CD4-positive, alpha-beta T cell treated with Interleukin-1 beta for 1 hour (primary cell): ENCODE measurements at places on chromosomes 3 and 15.

GRCh38 chr3:156291272-156292123, 171.1 kb downstream of the KCNAB1 start:
- no peak for DNase-seq

DNA sequence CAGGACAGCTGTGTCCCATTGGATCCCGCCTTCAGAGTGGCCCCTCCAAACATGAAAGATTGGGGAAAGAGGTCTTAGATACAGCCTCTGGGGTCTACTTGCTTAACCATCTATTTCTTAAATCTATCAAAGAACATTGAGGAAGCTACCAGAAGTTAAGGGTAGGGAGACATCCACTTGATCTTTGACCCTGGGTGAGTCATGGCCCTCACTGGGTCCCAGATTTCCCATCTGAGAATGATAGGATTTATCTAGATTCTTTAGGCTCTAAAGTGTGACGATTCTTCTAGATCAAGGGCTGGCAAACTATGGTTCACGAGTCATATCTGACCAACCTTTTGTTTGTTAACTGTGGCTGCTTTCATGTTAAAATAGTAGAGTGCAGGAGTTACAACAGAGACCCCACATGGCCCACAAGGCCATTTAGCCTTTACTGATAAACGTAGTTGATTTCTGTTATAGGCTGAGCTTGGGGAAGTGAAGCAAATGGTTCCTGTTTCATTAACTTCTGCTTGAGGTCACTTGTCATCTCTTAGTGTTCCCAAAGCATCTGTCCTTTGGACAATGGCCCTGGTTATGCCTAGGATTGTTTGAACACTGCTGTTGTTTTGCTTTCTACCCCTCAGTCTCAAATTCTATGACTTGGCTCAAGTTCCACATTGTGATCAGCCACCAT, 8.0 kb downstream of the MUC13 start:
- no peak for DNase-seq

- no peak for DNase-seq
Observed at GRCh38 chr3:174675406-174675805, 183.7 kb upstream of the NAALADL2 start.

- DNase-seq, result no peak
Observed at GRCh38 chr3:23549148-23549910, 256.4 kb upstream of the UBE2E1 start.

GRCh38 chr3:24661175-24661584, 166.5 kb upstream of the THRB start:
- no peak for DNase-seq

DNA sequence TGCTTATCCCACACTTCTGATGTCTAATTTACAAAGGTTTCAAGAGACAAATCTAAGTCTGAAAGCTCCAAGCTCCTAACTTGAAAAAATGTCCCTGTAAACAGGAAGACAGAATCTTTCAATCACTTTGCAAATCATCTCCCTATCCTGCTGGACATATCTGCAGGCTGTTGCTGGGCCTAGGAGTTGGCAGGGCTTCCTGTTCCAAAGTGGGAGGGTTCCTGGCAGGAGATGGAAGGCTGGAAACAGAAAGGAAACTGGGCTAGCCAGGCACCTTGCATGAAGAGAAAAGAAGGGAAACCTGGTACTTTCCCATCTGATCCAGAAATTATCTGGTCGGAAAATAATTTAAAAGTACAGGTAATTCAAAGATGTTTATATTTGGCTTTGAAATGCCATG, 227.3 kb upstream of the IL12A start:
- DNase-seq, result no peak

GRCh38 chr3:22231061-22231460, 480.1 kb upstream of the ZNF385D start:
- DNase-seq, result no peak

DNA sequence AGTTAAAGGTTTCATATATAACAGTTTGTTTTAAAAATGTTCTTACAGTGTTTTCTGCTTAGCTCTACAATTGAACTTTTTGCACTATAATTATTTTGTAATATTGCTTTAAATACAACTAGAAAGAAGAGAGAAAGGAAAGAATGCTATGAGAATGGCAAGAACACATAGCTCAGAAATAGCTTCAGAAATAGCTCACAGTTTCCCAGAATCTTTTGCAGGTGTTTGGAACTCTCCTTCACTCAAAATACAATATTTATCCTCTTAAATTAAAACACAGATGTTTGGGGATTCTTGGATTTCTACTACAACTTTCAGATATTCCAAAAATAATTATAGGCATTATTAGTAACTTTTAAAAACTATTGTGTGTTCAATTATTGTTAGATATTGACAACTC, 658.0 kb upstream of the DPPA4 start:
- no peak for DNase-seq

- no peak for DNase-seq
Observed at GRCh38 chr3:36011791-36012190, 368.5 kb upstream of the STAC start.

GRCh38 chr3:170907637-170908234, 701 bp downstream of the EIF5A2 start:
- no peak for DNase-seq

DNA sequence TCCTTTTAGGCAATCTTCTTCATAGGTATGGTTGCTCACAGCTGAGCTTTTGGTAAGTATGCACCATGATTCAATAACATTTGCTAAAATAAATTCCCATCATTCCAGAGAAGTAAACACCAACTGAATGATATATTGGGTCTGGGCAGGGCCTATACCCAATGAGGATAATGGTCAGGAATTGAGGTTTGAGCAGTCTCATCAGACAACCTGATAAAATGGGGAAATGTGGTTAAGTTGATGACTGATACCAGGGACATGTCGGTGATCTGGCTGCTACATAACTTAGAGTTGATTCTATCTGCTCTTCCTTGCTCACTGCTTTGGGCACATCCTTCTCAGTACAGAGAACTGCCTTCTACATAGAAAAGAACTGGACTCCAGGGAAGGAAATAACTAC, 92.9 kb downstream of the GPR156 start:
- DNase-seq, result no peak

DNA sequence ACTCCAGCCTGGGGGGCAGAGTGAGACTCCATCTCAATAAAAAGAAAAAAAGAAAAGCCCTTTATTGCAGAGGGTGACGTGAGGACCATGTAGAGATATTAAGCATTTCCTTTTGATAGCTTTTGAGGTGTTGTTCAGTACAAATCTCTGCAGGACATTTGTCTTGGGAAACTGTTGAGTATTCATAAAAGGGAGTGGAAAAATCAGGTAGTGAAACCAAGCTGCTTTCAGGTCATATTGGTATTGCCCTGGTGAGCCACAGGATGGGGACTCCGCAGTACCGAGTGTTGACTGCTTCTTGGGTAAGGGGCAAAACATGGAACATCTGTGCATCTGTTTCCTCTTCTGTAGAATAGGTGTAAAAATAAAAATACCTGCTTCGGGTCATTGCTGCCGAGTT, 9.9 kb downstream of the ITPR1 start:
- no peak for DNase-seq

- DNase-seq, result no peak
Observed at GRCh38 chr3:185658504-185658912, 72.4 kb downstream of the SENP2 start.

GRCh38 chr15:88246081-88246480, 10.5 kb downstream of the NTRK3 start:
- no peak for DNase-seq

GRCh38 chr15:84929795-84930603, 45.5 kb downstream of the SLC28A1 start:
- DNase-seq, result no peak

DNA sequence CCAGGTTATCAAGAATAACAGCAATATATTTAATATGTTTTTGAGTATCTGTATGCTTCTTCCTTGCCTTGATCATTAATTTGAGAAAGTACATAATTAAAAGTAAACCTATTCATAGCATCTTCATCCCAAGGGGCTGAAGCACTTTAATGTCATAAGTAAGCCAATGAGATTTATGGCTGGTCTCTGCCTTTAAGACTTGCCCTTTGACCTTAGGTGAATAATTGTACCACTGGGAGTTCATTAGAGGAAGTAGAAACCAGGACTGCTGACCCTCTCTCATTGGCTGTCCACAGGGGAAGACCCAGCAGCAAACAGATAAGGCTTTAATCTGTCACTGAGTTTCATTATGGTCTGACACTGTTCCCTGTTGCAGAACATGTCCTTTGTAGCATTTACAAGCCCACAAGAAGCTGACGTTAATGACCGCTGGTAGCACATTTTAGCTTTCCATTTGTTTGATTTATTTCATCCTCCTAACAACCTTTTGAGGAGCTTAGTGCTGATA, 16.3 kb upstream of the ERC2 start:
- DNase-seq, result no peak

GRCh38 chr3:172938788-172939187, 188.3 kb downstream of the ECT2 start:
- no peak for DNase-seq

DNA sequence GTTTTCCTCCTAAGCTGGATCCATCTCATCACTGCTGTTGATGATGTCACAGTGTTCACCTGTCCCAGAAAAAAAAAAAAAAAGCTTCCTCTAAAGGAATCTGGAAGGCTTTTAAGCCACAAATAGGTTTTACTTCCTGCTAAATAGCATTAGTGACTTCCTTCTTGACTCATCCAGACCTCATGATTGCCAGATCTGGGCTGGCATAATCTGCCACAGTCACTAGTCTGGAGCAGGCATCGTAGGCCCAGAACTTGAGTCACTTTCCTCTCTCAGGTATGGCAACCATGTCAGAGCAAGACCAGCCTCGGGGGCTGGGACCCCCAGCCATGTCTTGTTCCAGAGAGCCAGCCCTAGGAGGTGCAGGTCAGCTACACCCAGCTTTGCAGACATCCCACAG, 266.5 kb upstream of the CADM2 start:
- no peak for DNase-seq

DNA sequence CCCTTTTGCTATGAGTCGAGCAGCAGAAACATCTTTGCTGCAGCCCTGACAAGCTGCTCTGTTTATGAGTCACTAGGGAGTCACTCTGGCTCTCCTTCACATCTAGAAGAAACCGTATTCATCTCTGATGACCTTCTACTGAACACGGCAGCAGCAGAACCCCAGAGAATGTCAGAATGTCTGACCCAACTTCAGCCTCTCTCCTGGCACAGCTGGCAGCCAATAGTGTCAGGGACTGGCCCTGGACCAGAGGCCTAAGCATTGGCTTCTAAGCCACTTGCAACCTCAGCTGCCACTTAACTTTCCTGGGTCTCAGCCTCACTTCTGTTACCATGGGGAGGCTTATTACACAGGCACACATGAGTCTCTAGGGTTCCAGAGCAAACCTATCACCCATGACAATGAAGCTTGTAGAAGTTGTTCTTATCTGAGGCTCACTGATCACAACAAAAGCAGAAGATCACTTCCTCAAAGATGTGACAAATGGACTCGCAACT, 184.1 kb upstream of the TLE3 start:
- no peak for DNase-seq

DNA sequence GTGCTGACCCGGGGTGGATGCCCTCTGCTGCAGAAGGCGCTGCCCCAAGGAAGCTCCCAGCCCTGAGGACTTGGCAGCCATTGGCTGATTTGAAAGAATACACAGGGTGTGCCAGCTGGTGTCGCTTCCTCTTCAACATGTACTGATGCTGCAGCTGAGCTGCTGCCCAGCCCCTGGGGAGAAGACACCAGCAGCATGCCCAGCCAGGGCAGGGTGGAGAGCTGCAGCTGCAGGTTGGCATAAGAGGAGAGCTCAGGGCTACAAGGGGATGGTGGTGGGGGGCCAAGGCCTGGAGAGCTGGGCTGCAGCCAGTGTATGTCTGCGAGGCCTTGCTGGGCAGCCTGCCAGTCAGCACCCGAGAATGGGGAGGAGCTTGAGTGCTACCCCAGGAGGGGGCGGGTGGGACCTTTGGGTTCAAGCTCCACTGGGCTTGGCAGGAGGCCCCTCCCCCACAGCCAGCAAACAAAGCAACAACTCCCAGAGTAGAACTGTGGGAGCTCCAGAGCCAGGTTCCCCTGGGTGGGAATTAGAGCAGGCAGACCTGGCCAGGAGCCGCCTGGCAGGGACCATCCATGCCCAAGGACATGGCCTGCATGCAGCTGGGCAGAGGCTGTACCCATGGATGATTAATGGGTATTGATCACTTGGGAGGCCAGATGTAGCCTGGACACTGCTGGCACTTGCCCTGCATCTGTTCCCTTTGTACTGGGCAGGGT, 9.2 kb upstream of the SEMA4B start:
- peak; percentile 37 for DNase-seq

- DNase-seq, result no peak
Observed at GRCh38 chr3:8665407-8665896, 20.9 kb upstream of the SSUH2 start.

- DNase-seq, result no peak
Observed at GRCh38 chr3:4060064-4060463, 243.1 kb upstream of the SETMAR start.

- peak; percentile 28 for DNase-seq
Observed at GRCh38 chr3:161310649-161311423, 60.5 kb downstream of the SPTSSB start.

DNA sequence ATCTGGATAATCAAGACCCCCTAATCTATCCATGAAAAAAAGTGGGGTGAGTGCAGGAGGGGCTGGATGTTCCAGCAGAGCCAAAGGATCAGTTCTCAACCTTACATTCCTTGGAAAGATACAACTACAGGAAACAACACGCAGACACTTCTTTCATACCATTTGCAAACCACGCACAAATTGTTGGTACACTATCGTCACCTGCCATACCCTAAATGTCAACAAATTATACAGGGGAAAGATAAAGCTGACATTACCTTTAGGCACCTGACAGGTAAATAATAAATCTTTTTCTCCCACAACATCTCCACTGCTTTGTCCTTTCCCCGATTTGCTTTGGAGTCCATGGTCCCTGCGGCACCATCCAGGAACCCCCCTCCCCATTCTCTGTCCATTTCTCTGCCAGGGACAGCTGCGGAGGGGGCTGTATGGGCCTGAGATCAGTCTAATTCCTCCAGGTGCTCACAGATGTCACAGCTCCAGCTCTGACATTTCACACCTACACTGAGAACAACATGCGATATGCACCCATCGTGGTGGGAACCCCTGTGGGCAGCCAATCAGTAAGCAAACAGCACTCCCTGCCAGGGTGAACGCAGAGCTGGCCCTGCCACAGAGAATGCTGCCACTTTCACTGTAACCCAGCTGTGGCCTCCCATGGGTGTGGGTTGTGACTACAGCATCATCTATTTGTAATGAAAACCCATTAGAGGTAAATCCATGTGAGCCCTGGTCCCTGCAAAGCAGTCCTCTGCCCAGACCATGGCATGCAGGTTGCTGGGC, 37.7 kb upstream of the BCL2L10 start:
- no peak for DNase-seq

DNA sequence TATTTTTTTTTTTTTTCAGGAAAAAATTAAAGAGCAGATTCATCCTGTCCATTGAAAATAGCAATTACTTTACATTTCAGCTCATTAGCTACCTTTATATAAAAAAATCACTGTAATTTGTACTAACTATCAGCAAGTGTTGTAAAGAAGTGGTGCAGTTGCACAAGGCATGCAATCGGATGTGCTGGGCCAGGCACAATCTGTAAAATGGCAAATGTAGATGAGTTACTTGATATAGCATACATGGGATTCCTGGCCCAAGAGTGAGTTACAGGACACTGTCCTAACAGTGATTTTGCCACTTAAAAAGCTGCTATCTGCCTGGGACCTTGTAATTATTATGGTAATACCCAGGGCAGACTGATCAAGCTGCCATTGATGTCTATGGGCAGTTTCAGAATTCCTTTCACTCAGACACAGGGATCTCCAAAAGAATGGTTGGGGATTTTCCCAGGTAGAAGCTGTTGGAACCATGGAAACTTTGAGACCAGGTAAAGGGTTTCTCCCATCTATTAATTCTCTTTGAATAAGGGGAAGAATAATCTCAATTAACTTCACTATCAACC, 182.2 kb upstream of the ICE2 start:
- DNase-seq, result no peak

GRCh38 chr15:69903470-69904469, 193.9 kb downstream of the TLE3 start:
- no peak for DNase-seq

- DNase-seq, result no peak
Observed at GRCh38 chr3:8279886-8280550, 221.6 kb upstream of the LMCD1 start.
